ENCODE measurements at places on chromosomes 5 and 9.

DNA sequence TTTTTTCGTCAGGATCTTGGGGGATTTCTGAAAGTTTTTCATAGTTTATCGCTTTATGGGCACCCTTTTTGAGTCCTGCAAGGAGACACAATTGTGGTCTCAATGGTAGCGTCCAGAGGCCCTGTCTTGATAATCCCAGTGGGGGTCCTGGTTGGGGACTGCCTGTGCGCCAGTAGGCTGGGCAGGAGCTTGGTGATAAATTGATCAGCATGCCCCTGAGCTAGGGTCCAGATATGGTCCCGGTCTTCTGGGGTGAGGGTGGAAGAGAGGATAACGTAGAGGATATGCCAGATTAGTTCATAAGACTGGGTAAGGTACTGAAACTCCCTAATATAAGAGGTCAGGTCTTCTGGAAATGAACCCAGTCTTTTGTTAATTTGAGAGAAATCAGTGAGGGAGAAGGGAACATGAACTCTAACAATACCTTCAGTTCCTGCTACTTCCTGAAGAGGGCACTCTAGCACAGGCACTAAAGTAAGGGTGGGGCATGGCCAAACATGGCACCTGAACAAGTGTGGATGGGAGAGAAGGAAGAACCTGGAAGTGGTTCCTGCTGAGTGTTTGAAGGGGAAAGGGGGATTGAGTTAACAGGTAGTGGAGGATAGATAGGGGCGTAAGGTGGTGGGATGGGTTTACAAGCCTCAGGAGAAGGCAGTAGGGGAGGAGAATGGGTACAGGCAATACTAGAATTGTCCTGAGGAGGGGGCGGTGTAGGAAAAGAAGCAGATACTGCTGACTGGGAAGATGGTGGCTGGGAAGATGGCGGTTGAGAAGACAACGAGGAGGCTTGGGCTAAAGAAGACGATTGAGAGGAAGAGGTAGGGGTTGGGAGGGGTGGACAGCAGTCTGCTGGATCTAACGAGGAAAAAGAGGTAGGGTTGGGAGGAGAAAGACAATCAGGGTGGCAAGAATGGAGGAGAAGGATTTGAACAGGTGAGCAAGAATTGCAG is 33.8 kb upstream of the ANXA2R start:
- DNase-seq, result peak; percentile 51

DNA sequence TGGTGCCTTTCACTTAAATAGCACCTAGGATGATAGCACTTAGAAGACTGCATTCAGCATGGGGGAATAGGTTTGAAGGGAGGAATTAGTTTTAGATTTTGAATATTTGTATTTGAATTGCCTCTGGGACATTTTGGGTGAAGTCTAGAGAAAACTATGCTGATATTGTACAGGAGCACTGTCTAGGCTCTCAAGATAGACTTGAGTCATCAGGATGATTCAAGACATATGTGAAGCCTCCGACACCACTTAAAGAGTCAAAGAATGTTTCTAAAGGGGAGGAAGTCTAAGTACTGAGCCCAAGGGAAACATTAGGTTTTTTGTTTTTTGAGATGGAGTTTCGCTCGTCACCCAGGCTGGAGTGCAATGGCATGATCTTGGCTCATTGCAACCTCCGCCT is 63.9 kb upstream of the CCDC180 start:
- no peak for DNase-seq

- no peak for DNase-seq
These were observed 397.6 kb downstream of the SEMA5A start for GRCh38 chr5:9148242-9148641.

DNA sequence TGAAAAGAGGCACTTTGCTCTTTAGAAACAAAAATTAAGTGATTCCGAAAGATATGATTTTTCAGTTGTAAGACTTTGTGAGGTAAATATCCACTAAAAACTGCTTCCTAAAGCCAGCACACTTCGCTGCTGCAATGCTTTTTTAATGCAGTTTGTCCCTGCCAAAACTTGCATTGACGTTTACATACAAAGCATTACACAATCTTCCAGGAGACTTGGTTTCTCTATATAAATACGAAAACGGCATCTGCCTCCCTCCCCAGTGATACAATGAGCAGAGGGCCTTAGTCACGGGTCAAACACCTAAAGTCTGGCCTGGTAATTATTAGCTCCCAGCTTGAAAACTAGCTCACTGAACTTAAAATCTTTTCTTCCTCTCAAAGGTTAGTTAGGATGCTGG is 170.7 kb downstream of the TSSK1B start:
- no peak for DNase-seq

- DNase-seq, result no peak
These were observed 25.9 kb upstream of the AP3B1 start for GRCh38 chr5:78320401-78320800.

GRCh38 chr9:114424126-114424525 is 36.3 kb upstream of the AKNA start:
- DNase-seq, result no peak

DNA sequence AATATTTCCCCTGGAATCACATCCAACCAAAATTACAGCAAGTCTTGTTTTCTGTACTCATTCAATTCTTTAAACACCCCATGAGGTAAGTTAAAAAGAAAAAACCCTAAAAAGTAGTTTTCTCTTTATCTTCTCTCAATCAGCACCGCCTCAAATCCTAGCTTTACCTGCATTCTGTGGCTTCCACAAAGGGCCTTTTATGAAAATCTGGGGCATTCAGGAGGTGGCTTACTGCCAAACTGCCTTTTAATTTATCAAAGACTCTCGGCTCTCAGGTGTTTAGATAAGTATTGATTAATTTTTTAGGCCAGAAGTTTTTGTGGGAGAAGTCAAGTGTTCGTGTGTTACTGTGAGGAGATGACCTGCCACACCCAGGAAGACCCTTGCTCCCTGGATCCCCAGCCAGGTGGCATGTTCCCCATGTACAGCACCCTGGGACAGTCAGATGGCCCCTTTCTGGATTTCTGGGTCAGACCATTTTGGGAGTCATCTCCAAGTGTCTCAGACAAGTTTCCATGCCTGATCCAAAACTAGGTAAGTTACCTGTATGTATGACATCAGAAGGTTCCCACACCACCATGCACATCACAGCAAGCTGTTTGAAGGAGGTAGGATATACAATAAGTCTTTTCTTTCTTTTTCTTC is 6.2 kb upstream of the TMEM171 start:
- no peak for DNase-seq

DNA sequence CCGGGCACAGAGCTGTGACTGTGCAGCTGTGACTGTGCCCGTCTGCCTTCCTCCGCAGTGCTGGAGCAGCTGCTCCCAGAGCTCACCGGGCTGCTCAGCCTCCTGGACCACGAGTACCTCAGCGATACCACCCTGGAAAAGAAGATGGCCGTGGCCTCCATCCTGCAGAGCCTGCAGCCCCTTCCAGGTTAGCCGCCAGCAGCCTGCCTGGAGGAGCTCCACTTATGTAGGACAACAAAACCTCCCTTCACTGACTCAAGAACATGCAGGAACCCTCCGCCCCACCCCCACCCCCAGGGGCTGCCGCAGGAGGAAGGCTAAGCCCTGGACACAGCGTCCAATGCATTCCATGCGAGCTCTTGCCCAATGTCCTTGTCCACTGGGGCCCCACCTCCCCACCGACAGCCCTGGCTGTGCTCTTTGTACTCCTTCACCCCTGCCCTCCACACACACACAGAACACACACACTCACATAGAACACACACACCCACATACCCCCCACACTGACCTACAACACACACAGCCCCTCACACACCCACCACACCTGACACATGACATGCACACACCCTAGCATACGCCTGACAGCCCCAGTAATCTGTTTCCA is 27.9 kb downstream of the AFAP1L1 start:
- DNase-seq, result no peak

DNA sequence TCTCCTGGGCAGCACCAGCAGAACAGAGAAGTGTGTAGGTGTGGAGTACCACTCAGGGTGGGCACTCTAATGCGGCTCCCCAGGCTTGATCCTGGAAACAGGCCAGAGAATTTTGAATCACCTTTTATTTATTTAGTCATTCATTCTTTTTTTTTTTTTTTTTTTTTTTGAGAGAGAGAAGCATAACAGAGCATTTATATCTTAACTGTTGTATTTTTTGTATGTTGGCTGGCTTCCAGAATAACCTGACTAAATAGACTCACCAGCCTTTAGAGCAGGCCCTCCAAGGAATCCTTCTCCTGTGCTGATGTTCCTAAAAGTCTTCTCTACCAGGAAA is 153.4 kb downstream of the PIK3R1 start:
- no peak for DNase-seq

All from CD4-positive, alpha-beta T cell treated with Interleukin-1 beta for 1 hour (primary cell).